Kidney (tissue), 22 donors: ENCODE measurements at places on chromosomes 7 and 10.

GRCh38 chr10:72065439-72066025, 22.8 kb downstream of the SPOCK2 start:
- no peaks in the 10 kb centered on the region for H3K27me3 ChIP-seq
- no peak overlapping the region for H3K4me3 ChIP-seq
- H3K36me3 ChIP-seq = no peaks in the 10 kb centered on the region
- H3K27ac ChIP-seq = no peak overlapping the region

- no peaks in the 10 kb centered on the region for H3K36me3 ChIP-seq
- no peak overlapping the region for H3K4me3 ChIP-seq
- no peaks in the 10 kb centered on the region for H3K27me3 ChIP-seq
- H3K4me1 ChIP-seq = no peaks in the 10 kb centered on the region
- DNase-seq = no peak
These were observed 11.9 kb upstream of the LRRC72 start for GRCh38 chr7:16514729-16515128.

- H3K4me1 ChIP-seq = no peaks in the 10 kb centered on the region
- no peaks in the 10 kb centered on the region for H3K36me3 ChIP-seq
- no peak for DNase-seq
- no peak overlapping the region for H3K27ac ChIP-seq
- H3K4me3 ChIP-seq = no peak overlapping the region
- H3K27me3 ChIP-seq = no peaks in the 10 kb centered on the region
These were observed 91.0 kb upstream of the PDCD4 start for GRCh38 chr10:110780704-110781103.

DNA sequence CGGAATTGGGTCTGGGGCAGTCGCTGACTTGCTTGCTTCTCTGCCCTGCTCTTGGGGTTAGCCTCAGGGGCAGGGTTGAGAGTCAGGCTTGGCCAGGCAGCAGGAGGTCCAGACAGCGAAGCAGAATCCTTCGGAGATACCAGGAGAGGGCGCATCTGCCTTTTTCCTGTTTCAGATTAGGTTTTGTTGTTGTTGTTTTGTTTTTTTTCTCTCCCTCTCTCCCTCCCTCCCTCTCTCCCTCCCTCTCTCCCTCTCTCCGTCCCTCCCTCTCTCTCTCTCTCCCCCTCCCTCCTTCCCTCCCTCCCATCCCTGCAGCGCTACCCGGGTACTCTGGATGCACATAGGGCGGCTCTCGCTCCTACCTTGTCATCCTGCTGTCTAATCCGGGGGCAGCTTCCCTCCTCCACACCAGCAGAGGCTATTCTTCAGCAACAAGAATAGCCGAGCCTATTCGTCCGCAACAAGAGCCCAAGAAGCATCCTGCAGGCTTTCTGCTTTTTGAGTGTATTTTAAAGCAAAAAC, 758 bp upstream of the OPTN start:
- H3K4me1 ChIP-seq = peaks cover 9% of the 10 kb centered on the region
- H3K4me3 ChIP-seq = peak overlapping the region; percentile 63
- no peaks in the 10 kb centered on the region for H3K27me3 ChIP-seq
- DNase-seq = peak; percentile 79
- H3K36me3 ChIP-seq = no peaks in the 10 kb centered on the region
- H3K27ac ChIP-seq = peak overlapping the region; percentile 57

DNA sequence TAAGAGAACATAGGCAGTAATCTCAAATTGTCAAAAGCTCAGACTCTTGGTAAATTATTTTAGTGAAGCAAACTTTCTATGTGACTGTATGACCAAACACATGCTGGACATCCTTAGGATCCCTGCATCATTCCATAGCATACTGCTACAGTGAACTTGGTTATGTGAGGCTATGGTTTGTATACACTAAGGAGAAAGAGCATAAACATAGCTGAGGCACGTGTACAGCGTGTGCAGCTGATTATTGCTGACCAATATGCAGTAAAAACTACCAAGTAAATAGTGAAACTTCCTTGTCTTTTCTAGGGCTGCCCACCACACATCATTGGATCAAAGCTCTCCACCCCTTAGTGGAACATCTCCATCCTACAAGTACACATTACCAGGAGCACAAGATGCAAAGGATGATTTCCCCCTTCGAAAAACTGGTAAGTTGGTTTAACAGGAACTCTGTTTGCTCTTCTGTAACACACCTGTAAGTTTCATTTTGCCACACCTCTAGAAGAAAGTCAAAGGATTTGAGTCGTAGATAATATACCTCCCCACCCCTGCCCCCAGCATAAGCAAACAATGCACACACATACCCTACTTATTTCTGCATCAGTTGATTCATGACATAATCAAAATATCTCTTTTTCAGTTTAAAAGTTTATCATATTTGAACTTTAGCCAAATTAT, 98.2 kb downstream of the HDAC9 start:
- H3K4me3 ChIP-seq = no peak overlapping the region
- no peak overlapping the region for H3K27ac ChIP-seq
- no peaks in the 10 kb centered on the region for H3K27me3 ChIP-seq
- no peaks in the 10 kb centered on the region for H3K4me1 ChIP-seq
- no peaks in the 10 kb centered on the region for H3K36me3 ChIP-seq

DNA sequence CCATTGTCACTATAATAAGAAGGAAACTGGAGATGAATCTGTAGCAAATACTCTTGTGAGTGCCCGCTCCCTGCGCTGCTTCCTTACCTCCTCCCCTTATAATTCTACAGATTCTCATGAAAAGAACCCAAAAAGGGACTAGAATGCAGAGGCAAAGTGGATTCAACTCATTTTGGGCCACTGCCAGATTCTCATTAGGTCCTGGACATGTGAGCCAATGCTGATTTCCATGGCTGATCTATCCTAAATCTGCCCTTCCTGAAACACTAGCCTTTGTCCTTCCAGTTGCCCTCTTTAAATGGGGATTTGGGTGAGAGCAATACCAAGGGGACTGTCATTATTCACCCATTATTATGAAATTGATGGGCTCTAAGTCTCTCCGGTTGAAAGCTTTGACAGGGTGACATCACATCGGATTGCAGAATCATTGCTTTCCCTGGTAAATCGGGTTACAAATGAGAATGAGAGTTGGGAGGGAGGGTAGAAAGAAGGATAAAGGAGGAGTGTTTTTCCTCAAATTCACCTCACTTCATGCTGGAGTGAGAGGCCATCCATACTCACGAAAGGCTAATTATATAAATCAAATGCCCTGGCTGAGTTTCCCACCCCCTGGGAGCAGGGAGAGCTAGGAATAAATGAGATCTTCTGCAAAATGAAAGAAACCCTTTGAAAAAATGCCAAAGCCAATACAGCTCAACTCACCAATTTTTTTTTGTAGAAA, 37.5 kb downstream of the PTN start:
- no peak overlapping the region for H3K4me3 ChIP-seq
- H3K27ac ChIP-seq = no peak overlapping the region
- H3K27me3 ChIP-seq = no peaks in the 10 kb centered on the region
- DNase-seq = no peak

DNA sequence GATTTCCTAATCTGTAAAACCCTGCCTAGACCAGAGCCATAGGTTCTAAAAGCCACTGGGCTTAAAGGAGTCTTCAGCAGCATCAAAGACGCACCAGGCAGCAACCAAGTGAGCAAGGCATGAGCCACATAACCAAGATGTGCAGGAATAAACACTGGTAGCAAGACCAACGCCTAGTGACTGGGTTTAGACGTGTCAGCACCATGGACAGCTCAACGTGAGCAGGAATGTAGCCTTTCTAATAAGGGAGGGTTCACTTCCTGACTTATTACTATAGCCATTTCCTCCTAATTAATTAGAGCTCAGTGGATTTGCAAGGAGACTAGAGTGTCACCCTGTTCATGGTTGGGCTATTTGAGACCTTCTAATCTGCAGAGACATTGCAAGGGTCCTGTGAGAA, 223.7 kb downstream of the LHFPL3 start:
- peak; percentile 79 for DNase-seq
- no peaks in the 10 kb centered on the region for H3K4me1 ChIP-seq
- H3K27ac ChIP-seq = no peak overlapping the region
- no peak overlapping the region for H3K4me3 ChIP-seq
- H3K36me3 ChIP-seq = no peaks in the 10 kb centered on the region
